ENCODE measurements at places on chromosomes 13 and 19. TPM values are rescaled to one million over a fixed set of nuclear protein-coding genes. Genes with fewer than 3 reads are reported as not detected.

- ATAC-seq = peak; percentile 59
Measured at GRCh38 chr19:662962-663681, at the start of gene RNF126. Gene RNF126, minus strand, starts transcription at chr19:663214. Its CDS starts 93 bp downstream, at chr19:663121.

- ATAC-seq = no peak
Measured at GRCh38 chr13:98026457-98026857, 73.0 kb downstream of the IPO5 start.

CEACAM7 gene
- total RNA-seq = 71.9 TPM

- peak; percentile 73 for ATAC-seq
Measured at GRCh38 chr19:15187026-15188007, 13.5 kb downstream of the NOTCH3 start.

GRCh38 chr13:98930151-98930591 is 47.7 kb downstream of the DOCK9 start:
- no peak for ATAC-seq

ZSCAN4 gene
- total RNA-seq = not detected

- ATAC-seq = no peak
Measured at GRCh38 chr13:72050251-72050650, 183.2 kb upstream of the DACH1 start.

All from esophagus mucosa (tissue), 1 donor.